ENCODE measurements at places on chromosomes 7 and 10.
A peak's percentile ranks its signal among the peaks of the same experiment; 100 is the strongest.

GRCh38 chr7:28871631-28872030, 86.5 kb downstream of the TRIL start:
- DNase-seq = no peak

DNA sequence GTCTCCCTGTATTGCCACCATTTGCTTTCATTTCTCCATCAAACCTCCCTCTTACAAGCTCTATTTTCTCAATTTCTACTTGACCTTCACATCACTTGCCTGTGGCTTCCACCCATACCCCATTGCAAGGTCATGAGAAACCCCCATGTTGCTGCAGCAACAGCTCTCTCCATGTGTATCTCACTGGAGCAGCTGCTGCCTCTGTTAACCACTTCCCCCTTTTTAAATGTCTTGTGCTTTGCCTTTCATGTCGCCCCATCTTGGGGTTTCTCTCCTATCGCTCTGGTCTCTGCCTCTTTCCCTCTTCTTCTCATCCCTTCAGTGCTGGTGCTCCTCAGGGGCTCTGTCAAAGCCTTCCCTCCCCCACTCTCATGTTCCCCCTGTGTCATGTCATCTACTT, 148.8 kb downstream of the CHN2 start:
- DNase-seq = no peak

DNA sequence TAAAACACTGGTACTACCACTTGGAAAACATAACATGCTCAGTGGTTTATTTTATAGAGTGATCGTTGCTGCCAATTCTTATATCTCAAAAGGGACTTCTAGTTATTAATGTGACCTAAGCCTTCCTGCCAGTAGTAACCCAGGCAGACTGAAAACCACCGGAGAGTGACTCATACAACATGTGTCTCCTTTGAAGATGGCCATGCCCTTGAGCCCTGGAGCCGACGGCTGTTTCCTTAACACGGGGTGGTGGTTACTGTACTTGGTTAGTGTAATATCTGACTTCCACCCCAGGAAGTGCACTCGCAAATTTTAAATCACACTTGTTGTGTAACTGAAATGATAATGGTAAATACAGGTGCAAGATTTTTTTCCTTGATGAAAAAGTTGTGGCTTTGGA, 30.5 kb downstream of the JAKMIP3 start:
- no peak for DNase-seq

DNA sequence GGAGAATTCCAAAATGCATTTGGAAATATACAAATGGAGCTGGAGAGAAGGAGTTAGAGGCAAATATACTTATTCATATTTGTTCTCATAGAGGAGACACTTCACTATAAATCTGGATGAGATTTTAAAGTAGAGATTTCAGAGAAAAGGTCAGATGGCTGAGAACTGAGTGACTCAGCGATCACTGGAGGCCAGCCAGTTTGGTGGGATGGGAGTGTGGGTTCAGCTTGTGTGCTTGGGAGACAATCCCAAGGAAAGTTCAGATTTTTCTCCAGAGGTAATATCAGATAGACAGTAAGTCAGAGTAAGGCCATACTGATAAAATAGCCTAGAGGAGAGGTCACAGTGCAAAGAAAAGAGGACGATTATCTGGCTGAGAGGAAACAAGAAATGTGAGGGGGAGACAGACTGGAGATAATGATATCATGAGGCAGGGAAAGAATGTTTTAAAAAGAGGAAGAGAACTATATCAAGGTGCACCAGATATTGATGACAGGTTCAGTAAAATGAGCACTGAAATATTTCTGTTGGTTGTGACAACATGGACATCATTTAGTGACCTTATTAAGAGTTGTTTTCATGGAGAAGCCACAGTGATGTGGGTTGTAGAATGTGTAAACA, 67.0 kb downstream of the MDFIC start:
- DNase-seq = no peak

DNA sequence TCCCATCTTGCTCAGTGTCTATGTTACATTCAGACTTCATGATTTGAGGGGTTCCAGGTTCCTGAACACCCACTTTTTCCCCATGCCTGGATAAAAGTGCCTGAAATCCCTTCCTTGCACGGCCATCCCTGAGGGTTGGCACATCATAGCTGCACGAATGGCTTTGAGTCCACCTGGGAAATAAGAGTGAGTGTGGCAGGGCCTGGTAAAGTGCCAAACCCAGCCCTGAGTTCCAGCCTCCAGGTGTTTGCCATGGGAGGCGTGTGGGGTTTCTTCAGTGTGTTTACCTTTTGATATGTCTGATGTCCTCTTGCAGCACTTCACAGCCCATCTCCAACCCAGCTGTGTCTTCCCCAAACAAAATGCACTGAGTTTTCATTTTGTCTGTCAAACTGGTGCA, 145.7 kb downstream of the PAXIP1 start:
- DNase-seq = no peak

- no peak for DNase-seq
These were observed 6.7 kb downstream of the AOAH start for GRCh38 chr7:36717586-36717985.

- no peak for DNase-seq
These were observed at the start of gene GNGT1 for GRCh38 chr7:93906267-93906666. TSS of gene GNGT1 (plus strand) at chr7:93906567. CDS start at chr7:93906747, 180 bp downstream.

DNA sequence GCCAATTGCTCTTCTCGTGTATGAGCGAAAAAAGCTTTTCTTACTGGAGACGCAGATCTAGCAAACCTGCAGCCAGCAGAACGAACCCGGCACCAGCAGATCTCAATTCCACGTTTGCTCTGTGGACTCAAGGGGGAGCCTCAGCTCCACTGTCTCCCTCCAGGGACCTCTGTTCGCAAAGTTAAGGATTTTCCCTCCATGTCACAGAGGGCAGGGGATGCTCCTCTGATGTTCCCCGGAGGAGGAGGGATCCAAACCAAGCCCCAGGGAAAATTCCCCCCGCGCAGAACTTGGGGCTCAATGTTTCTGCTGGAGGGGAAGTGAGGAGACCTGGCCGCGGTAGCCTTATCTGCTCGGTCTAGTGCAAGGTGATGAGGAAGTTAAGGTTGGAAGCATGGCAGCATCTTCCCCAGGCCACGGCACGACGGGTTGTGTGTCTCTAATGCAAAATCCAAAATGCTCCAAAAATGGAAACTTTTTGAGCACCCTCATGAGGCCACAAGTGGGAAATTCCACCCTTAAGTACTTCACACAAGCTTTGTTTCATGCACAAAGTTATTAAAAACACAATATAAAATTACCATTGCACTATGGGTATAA, 9.0 kb downstream of the IQCE start:
- no peak for DNase-seq

DNA sequence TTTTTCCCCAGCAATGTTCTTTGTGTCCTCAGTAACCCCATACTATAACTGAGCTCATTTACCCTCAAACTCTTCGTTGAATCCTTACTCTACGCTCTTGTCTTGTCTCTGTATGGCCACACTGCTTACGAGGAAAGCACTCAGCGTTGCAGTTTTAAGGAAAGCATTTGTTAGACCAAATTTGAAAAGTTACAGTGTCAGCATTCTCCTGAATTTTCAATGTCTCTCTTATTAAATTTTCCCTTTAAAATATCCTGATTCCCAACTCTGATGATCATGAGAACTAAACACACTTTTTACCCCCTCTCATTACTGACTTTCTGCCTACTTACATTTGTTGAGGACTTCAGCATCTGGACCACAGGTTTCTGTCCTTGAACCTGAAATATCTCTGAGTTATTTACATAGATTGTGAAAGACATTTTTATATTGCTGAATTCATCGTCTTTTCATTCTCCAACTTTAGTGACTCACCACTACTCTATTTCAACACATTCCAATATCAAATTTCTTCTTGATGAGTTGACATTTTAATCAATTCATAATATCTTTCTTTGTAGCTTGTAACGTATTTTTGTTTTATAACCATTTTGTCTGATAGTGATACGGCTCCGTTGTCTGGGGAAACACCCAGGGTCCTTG, 19.8 kb upstream of the VWDE start:
- DNase-seq = no peak

GRCh38 chr10:43056568-43057011, 20.3 kb upstream of the RET start:
- DNase-seq = no peak

DNA sequence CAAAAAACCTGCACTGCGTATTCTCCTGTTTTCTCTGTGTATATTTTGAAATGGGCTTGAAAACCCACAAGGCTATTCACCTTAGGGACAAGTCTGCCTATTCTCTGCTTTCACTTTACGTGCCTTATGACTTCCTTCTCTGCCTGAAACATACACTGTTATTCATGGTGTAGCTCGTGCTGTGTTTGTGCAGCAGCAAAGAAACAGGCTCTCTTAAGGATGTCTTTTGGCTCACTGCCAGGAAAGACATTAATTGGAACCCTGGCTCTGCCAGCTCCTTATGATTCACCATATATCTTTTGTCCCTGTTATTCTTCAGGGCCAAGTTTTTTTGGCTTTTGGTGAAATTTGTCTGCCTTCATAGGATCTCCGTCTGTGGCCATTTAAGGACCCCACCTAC, 92.4 kb downstream of the TMEM106B start:
- no peak for DNase-seq

DNA sequence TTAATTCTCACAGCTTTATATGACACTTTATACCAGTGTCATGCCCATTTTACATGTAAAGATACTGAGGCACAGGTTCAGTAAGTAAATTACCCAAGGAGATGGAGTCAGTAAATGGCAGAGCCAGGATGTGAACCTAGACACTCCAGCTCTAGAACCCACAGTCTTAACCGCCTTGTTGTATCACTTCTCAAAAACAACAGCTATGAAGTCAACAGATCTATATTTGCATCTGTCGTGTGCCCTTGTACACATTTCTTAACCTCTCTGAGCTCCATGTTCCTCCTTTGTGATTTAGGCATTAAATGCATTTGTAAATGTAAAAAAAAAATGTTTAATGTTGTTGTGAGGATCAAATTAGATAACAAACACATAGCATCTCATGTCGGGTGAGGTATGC, 716.2 kb downstream of the SUGCT start:
- DNase-seq = no peak

DNA sequence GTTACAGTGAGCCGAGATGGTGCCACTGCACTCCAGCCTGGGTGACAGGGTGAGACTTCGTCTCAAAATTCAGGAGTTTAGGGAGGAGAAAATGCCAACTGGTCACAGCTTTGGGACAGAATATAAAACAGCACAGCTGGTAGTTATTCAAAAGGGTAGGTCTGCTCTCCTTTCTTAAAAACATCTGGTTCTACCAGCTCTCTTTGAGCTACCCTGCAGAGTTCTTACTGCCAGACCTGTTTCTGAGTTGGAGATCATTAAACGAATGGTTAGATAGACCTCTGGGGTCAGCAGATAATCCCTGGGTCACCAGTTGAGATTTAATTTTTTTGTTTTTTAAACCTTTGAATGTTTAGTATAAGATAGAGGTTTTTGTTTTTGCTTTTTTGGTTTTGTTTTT, 52.6 kb downstream of the MCU start:
- no peak for DNase-seq

DNA sequence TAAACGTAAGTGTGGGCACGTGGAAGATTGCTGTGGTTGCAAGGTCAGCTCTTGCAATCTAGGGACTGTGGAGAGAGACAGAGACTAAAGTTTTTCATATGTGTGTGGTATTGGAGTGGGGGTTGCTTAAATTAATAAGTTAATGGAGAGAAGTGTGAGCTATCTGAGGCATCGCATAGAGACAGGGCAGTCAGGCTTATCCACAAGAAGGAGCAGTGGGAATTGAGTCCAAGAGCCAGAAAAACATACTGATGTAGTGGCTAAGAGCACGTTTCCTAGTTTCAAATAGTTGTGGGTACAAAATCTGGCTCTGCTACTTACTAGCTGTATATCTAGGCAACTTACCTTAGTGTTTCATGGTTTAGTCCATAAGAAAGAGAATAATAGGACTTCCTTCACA, 65.8 kb downstream of the SORCS3 start:
- no peak for DNase-seq

- no peak for DNase-seq
These were observed 62.0 kb downstream of the AKR1D1 start for GRCh38 chr7:138138244-138138643.

DNA sequence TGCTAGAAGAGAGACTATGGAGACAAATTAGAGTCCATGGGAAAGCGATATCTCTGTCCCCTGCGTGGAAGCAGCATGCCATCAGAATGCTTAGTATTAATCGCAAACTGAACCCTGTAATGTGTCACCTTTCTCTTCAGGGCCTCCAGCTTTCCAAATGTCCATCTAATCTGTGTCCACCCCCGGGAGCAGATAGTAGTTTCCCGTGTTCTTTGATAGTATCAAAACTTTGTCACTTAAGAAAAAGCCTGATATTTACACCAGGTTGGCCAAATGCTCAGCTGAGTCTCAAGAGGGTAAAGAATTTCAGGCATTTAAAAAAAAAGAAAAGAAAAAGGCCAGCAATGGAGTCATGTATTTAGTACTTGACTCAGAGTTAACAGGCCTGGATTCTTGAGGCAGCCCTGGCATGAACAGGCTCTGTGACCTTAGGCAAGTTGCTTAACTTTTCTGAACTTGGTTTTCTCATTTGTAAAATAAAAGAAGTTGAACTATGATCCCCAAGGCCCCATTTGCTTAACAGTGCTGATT, 10.4 kb upstream of the GSAP start:
- no peak for DNase-seq

DNA sequence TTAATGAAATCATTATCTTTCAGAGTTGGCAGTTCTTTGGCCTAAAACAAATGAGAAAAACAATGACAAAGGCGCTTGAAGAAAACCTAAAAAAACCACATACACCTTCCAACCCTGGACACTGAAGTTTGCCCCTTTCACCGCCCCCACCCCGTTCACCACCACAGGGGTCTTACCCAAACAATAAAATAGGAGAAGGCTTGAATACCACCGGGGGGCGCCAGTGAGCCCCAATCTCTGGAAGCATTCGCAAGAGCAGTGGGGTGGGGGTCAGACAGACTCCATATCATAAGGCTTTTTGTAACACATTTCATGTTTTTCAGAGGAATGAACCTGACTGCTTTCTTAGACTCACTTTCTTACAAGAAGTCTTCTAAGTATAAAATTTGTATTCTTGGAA, 163.6 kb downstream of the PIP4K2A start:
- peak; percentile 50 for DNase-seq

- no peak for DNase-seq
These were observed 119.4 kb downstream of the ST7 start for GRCh38 chr7:117072620-117073118.

DNA sequence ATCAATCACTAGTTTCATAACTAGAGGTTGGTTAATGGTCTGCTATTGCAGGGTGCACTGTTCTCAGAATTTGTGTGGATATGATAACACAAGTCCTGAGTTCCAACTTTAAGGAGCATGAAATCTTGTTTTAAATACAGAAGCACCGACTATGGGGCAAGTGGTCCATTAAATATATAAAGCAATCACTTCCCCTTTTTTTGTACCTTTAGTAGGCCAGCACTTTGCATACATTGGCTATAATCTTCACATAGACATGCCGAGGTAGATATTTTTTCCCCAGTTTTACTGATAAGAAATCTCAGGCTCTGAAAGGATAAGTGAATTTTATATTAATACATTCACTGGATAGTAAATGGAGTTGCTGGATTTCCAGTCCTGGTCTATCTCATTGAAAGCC, 286.3 kb downstream of the NRG3 start:
- DNase-seq = no peak

DNA sequence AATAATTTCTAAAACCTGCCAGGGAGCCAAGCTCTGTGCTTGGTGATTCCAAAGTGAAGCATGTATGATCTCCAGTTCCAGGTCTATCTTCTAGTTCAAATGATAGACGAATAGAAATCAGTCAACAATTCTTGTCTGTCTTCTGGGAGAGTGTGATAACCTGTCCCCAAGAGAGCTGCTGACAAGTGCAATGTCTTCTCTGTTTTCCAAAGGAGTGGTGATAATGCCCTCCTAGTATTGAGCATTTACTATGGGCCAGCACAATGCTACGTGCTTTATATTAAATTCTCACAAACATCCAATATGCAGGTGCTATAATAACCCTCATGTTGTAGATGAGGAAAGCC, 10.2 kb downstream of the MXI1 start:
- DNase-seq = no peak

All from stimulated activated CD4-positive, alpha-beta T cell treated with anti-CD3 and anti-CD28 coated beads, TNF-alpha, amount 100 ng/mL, for 4 hours (primary cell).